ENCODE measurements at places on chromosomes 2 and 18. TPM values are rescaled to one million over a fixed set of nuclear protein-coding genes. Genes with fewer than 3 reads are reported as not detected.

Gene TMEM37
- under 0.01 TPM for total RNA-seq

Gene C2orf72
- total RNA-seq: 0.38 TPM

Gene SLC9A2
- total RNA-seq: not detected

Gene OBSL1
- 26.6 TPM for total RNA-seq

Gene AKAIN1
- not detected for total RNA-seq

Gene HDAC4
- 5.9 TPM for total RNA-seq

Gene CCL20
- 57.5 TPM for total RNA-seq

Gene PSMG2
- total RNA-seq: 50.5 TPM

Gene VWA3B
- not detected for total RNA-seq

Gene PCARE
- not detected for total RNA-seq

Gene GCG
- total RNA-seq: not detected

Gene PECR
- 16.9 TPM for total RNA-seq

Gene SPP2
- not detected for total RNA-seq

Gene RAX
- total RNA-seq: not detected

All from regular cardiac myocyte (primary cell).